ENCODE measurements at places on chromosomes 1 and 21. TPM values are rescaled to one million over a fixed set of nuclear protein-coding genes. Genes with fewer than 3 reads are reported as not detected.
A peak's percentile ranks its signal among the peaks of the same experiment; 100 is the strongest.

GRCh38 chr1:239841631-239842030, 250.1 kb upstream of the FMN2 start:
- DNase-seq, result no peak

GRCh38 chr1:226438007-226438406, 30.1 kb upstream of the PARP1 start:
- peak; percentile 34 for DNase-seq

DNA sequence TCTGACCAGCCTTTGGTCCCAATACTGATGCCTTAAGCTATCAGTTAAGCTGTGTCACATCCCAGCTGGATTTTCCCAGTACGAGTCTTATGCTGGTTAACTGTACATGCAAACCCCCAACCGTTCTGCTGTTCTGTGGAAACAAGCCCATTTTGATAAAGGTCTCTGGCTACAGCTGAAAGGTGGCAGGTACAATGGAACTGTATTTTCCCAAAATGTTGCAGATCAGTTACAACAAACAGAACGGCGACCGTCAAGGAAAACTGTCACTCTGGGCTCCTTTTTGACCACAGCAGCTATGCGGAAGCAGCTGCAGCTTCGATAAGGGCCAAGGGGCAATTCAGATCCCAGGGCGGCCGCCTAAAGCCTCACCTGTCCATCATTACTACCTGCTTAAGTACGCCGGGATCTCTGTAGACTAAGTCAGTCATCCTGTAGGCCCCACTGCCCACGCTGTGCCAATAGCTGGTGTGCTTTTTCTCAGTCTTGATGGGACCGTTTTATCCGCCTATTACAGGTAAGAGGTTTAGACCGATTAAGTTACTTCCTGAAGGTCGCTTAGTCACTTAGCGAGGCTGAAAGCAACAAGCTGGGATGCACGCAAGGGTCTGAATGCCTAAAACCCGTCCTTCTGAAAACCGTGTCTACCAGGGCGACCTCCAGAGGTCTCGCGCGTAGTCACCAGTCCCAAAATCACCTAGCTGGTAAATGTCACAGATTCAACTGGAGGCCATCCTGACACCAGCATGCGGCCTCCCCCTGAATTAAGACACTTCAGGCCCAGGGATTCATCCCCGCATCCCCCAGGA, 11.1 kb upstream of the RAB42 start:
- peak; percentile 51 for DNase-seq

DNA sequence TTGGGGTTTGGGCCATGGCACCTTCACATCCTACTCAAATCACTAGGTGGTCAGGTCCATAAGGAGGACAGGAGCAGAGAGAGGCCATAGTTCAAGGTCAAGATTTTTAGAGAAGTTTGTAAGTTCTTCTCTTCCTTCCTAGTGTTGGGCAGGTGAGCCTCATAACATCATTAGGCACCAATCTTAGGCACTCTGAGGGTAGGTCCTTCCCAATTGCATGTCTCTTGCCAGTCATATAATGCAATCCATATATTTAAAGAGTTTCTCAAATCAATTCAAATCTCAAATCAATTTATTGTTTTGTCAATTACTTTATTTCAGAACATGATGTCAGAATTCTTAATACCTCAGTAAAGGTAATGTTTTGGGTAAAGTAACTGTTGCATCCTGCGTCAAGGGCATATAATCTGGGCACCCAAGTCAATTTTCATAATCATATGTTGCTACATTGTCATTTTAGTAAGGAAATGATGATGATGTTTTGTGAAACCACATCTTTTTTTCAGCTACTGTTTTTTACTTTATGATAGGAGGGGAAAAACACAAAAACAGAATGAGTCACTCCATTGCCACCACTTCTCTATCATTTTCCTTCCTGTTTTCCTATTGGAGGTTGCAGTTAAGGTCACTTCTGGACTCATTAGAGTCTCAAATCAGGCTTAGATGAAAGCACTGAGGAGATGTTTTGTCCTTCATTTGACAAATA, 122.7 kb downstream of the UCHL5 start:
- no peak for DNase-seq

- DNase-seq, result no peak
These were observed 60.0 kb upstream of the EPS8L3 start for GRCh38 chr1:109823543-109824348.

DNA sequence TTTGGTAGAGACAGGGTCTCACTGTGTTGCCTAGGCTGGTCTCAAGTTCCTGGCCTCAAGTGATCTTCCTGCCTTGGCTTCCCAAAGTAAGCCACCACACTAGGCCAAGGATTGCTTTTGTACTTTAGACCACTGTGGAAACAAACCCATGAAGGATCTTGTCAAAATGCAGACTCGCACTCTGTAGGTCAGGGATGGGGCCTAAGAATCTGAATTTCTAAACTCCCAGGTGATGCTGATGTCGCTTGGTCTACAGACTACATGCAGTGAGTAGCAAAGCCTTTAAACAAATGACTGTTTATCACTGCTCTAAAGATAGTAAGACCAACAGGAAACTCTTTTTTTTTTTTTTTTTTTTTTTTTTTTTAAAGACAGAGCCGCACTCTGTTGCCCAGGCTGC, 54.1 kb upstream of the MUTYH start:
- no peak for DNase-seq

DNA sequence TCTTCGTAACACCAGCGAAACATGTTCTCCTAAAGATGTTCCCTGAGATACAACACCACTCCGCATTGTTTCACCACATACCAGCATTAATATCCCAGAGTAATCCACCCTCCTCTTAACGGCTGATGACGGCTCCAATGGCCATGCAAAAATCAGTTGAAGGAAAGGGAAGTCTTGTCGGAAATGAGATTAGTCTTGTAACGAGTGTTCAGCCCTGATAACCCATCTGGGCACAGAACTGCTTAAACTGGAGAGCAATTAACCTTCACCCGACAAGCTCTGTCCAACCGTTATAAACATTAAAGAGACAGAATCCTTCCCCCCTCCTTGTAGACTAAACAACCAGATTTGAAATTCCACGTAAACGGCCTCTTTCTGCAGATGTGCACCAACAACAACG, 21.9 kb downstream of the ERG start:
- DNase-seq, result no peak

DNA sequence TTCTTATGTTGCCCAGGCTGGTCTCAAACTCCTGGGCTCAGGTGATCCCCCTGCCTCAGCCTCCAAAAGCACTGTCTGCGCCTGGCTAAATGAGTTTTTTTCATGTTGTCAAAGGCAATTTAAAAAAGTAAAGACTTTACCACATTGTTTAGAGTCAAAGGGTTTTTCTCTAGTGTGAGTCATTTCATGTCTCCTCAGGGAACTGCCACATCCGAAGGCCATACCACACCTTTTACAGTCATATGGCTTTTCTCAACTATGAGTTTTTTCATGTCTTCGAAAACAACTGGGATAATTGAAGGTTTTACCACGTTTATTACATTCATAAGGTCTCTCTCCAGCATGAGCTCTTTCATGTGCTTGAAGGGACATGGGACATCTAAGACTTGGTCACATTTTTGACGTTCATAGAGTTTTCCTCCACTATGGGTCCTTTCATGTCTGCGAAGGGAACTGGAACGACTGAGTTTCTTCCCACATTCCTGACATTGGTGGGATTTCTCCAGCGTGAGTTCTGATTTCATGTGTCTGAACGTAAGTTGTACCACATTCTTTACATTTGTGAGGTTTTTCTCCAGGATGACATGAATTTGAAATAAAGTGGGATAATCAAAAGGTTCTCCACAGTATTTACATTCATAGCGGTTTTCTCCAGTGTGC, 65.6 kb downstream of the UCHL5 start:
- no peak for DNase-seq

CD1D gene
- total RNA-seq, result 3.1 TPM

FCGR3B gene
- not detected for total RNA-seq

Measured in bronchial epithelial cell (primary cell).